ENCODE measurements at places on chromosomes 6 and 20.

DNA sequence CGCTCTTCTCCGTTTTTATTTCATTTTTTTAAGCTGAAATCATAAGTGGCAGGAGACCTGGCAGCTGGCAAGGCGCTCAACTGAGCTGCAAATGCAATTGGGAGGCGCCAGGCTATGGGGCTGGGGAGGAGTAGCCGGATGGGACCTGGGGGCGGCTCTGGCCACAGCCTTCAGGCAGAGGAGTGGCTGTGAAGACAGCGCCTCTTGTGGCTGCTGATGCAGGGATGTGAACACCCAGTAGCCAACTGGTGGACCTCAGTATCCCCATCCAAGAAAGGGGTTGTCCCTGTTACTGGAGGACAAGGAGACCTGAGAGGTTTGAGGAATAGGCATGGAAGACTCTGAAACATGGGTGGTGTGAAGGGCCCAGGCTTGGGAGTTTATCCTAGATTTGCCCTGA is 12.6 kb downstream of the KCNK17 start:
- no peak for DNase-seq

- no peak for DNase-seq
These were observed 132.3 kb downstream of the LMBRD1 start for GRCh38 chr6:69664551-69664950.

DNA sequence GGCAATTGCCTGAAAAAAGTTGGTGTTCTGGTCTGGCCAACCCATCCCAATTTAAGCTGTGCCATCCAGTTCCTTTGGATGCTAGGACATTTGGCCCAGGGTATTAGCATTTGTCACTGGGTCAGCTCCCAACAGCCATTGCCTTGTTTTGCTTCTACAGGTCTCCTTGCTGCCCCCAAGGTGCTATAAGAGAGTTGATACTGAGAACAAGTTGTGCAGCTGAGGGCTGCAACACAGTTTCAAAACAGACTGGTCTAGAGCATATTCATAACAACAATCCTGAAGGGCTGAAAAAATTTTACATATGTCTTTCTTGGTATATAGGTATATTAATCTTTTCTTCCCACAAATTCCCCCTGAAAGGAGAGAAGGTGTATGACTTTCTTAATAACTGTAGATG is 61.0 kb downstream of the LYRM4 start:
- DNase-seq = no peak

GRCh38 chr6:105994118-105994590 is 92.0 kb upstream of the PRDM1 start:
- DNase-seq = no peak

DNA sequence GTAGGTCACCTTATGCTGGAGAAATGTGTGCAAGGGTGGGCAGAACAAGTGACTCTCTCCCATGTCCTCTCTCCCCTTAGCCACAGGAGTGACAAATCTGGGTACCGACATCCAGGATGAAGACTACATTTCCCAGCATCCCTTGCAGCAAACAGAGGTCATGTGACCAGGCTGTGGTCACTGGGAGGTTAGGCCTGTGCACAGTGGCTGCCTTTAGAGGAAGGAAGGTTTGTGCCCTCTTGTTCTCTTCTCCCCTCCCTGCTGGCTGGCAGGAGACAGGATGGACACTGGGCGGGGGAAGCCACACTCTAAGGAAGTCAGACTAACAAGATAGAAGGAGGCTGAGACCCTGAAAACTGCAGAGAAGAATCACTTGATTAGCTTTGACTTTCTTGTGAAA is 360.2 kb downstream of the PREX1 start:
- no peak for DNase-seq

GRCh38 chr6:157579467-157580031 is 198.6 kb downstream of the ZDHHC14 start:
- no peak for DNase-seq

DNA sequence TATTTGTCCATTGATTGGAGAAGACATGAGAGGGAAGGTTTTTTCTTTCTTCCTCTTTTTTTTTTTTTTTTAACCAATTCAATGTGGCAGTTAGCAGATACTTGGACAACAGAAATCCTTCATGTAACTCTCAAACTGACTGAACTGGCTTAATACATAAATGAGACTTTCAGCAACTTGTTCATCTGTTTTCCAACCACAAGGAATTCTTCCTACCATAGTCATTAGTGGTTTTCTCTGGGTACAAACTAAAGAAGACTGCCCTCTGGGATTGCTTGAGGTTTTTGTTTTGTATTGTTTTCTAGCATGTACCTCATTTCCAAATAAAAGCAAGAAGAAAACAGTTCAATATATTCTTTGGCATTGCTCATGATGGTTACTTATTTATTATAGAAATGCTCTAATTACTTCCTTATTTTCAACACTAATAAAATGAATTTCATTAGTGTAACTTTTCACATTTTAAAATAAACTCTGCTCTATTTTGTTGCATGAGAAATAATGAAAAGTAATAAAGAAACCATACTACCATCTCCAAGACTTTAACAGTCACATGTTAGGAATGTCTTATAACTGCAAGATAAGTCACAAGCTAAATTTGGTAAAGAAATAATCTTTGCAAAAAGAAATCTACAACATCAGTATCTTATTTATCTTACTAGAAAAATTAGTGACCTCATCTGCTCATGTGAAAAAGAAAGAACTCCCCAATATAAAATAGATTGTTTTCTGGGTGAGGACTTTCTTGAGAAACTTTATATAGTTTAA is 52.0 kb downstream of the ME1 start:
- DNase-seq = no peak

GRCh38 chr6:85810558-85810957 is 167.9 kb upstream of the SYNCRIP start:
- no peak for DNase-seq

GRCh38 chr6:116564921-116565872 is 6.1 kb upstream of the RWDD1 start:
- no peak for DNase-seq

- DNase-seq = no peak
These were observed 68.2 kb downstream of the C6orf52 start for GRCh38 chr6:10626154-10626741.

DNA sequence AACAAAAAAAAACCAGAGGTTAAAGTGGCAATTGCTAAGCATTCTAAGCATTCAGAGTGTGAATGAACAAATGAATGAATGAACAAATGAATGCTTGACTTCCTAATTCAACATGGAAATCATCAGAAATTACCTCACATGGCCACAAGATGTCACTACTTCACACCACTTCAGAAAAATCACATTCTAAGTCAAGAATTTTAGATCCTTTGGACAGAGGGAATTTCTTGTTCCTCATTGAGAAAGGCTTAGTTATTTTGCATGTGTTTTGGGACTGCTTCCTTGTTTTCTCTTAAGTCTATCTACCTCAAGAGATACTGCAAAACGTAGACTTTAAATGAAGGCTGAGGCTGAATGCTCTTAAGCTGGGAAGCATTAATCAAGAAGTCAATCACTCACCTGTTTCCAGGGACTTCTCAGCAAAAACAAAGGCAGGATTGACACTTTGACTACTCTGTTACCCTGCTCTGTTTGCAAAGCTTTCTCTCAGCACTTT is 120.2 kb downstream of the MBOAT1 start:
- DNase-seq = no peak

DNA sequence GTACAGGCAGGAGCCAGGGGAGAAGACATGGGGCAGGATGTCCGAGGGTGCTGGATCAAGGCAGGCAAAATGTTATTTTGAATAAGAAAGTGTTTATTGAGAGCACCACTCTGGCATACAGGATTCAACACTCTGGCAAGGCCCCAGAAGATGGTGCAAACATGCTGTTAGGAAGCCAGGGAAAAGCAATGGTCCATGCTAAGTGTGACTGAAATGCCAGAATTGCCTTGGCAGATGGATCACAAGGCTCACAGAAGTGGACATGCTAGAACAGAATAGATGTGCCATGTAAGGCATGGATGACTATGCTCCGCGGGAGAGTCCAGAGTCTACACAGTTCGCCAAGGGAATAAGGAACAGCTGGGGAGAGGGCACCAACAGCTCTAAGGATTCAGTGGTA is 54.6 kb downstream of the QRSL1 start:
- DNase-seq = no peak

- DNase-seq = no peak
These were observed 498.8 kb downstream of the CDKAL1 start for GRCh38 chr6:21033084-21033483.

DNA sequence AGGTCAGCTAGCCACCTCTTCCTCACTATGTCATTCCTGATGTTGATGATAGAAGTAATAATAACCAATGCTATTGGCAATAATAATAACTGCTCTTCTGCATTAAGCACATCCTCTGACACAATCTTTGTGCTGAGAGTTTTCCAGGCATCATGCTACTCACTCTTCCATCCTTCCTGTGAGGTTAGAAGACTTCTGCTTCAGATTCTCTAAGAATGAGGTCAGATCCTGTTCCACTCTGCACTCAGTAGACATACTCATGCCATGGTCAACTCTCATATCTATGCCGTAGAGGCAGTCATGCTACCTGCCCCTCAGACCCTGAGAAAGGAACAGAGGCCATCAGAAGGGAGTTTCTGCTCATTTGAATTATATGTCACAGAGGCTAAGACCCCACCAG is 98.1 kb upstream of the TOP1 start:
- DNase-seq = no peak

- DNase-seq = no peak
These were observed 14.6 kb upstream of the MEI4 start for GRCh38 chr6:77638129-77638830.

DNA sequence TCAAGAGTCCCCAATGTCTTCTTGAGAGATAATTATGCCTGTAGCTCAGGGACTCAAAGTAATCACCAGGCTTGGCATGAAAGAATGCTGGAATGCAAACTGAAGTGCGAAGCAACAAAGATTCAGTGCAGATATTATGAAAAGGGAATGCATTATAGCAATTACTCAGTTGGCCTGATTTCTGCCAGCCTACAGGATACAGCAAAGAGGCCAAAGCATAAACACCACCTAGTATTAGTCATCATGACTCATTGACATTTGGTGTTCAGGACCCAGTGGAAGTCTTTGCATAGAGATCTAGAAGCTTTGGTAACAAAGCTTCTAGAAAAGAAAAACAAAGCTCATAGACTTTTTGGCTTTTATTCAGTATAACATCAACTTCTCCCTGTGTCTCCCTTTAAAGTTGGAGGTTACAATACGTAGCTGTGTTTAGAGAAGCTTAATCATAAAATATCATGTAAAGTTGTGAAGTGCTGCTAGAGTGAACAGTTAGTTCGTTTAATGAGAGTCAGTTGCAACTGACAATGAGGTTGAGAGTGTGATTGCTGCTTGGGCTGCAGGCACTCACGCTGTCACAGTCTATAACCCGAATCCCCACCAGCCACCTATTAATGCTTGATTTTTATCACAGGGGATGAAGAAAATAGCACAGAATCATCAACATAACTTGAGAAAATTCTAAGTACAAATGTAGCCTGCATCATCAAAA is 932.7 kb downstream of the TFAP2A start:
- DNase-seq = no peak

- DNase-seq = no peak
These were observed 1.9 kb downstream of the PPP1R3D start for GRCh38 chr20:59938221-59938620.

GRCh38 chr6:150528648-150529285 is 70.9 kb upstream of the PLEKHG1 start:
- DNase-seq = peak; percentile 7

DNA sequence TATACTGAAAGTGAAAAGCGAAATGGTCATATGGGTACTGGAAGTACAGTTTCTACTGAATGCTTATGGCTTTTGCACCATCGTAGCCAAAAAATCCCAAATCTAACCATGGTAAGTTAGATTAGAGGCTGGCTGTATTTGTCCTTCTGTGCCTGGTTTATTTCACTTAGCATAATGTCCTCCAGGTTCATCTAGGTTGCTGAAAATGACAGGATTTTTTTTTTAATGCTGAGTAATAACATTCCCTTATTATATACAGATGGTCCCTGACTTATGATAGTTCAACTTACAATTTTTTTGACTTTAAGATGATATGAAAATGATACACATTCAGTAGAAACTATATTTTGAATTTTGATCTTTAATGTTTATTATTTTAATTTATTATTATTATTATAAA is 7.6 kb downstream of the MYCT1 start:
- no peak for DNase-seq

- DNase-seq = no peak
These were observed 39.9 kb upstream of the TTPAL start for GRCh38 chr20:44435630-44436335.

GRCh38 chr20:31641391-31641790 is 3.7 kb downstream of the COX4I2 start:
- DNase-seq = no peak

DNA sequence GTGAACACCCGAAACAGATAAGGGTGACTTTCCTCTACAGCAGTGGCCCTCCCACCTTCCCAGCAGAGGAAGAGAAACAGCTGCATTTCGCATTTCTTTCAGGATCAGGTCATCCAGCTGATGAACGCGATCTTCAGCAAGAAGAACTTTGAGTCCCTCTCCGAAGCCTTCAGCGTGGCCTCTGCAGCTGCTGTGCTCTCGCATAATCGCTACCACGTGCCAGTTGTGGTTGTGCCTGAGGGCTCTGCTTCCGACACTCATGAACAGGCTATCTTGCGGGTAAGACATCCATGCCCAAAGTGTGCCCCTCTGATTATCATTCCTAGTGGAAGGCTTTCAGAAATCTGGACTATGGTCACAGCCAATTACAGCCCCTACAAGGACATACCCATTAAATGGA is 27.8 kb upstream of the MROH8 start:
- no peak for DNase-seq

DNA sequence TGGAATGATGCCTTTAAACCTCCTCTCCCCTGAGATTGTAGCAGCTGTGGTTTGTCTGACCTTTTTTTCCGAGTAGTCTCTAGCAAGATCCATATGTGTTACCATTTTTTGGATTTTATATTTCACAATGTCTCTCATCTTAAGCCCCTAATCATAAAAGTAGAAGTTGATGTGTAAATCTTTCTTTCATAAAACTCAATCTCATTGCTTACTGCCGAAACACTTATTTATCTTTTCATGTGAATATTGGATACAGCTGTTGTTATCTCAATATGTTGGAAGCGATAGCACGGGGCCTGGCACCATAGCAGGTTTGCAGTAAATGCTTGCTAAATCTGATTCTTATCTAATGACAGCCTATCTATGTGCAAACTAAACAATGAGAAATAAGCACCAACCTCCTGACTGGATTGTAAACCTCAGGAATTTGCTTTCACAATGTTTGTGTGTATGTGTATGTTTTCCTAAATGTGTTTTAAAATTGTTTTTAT is 14.2 kb downstream of the SMPDL3A start:
- no peak for DNase-seq

DNA sequence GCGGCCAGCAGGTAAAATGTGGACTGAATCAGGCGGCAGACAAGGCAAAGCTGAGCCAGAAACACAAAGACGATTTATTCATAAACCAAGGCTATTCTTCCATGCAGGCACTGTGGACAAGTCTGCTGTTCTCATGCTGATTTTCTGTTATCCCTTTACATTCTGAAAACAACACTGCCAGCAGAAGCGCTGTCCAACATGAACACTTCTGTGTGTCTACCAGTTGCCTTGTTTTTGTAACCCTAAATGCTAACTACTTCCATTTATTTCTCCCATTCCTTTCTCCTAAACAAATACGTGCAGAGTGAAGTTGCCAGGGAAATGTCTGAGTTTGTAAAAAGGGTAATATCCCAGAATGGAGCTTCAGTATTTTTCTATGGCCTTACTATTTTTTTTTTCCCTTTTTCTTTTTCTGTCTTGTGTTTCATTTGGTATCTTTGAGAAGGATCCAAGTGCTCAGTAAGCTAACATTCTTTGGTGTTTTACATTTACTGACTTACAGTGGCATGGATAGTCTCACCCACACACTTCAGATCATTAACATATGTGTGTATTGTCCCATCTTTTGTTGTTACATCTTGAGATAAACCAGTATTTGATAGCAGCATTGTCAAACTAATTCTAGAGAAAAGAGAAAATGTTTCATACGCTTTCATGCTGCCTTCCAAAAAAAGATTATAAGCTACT is 1308.9 kb upstream of the MAP3K7 start:
- DNase-seq = no peak
